ENCODE measurements at places on chromosomes 4 and X.

GRCh38 chr4:85489273-85489981 lies 14.5 kb downstream of the ARHGAP24 start:
- DNase-seq = no peak

- DNase-seq = peak; percentile 58
Measured at GRCh38 chr4:183658362-183659028, 490 bp downstream of the RWDD4 start.

- no peak for DNase-seq
Measured at GRCh38 chr4:107966903-107967302, 22.8 kb upstream of the HADH start.

GRCh38 chr4:118279328-118279727 lies 73.5 kb downstream of the PRSS12 start:
- DNase-seq = no peak

DNA sequence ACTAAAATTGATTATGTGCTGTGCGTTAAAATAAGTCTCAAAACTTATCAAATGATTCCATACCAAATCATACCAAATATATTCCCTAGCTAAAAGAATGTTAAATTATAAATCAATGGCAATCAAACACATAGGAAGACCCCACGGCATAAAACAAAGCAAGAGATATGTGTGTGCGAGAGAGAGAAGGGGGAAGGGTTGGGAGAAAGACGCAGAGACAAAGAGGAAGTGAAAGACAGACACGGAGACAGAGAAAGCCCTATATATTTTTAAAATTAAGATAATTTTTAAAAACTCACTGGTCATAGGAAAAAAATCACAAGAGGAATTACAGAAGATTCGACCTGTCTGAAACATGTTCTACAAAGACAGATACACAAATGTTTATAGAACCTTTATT lies 371.4 kb downstream of the NLGN4X start:
- no peak for DNase-seq

- no peak for DNase-seq
Measured at GRCh38 chr4:37358748-37359147, 114.2 kb downstream of the NWD2 start.

DNA sequence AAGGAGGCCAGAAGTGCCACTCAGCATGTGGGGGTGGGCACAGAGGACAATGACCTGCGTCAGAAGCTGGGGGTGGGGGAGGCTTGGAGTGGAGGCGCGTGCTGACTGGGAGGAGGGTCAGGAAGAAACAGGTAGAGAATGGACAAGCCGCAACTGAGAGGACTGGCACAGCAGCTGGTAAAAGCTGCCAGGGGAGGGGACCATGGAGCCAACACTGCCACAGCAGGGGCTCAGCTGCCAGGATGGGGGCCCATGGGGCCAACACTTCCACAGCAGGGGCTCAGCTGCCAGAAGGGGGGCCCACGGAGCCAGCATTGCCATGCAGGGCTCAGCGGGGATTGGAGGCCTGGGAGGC lies 19.1 kb downstream of the RNF212 start:
- DNase-seq = no peak

DNA sequence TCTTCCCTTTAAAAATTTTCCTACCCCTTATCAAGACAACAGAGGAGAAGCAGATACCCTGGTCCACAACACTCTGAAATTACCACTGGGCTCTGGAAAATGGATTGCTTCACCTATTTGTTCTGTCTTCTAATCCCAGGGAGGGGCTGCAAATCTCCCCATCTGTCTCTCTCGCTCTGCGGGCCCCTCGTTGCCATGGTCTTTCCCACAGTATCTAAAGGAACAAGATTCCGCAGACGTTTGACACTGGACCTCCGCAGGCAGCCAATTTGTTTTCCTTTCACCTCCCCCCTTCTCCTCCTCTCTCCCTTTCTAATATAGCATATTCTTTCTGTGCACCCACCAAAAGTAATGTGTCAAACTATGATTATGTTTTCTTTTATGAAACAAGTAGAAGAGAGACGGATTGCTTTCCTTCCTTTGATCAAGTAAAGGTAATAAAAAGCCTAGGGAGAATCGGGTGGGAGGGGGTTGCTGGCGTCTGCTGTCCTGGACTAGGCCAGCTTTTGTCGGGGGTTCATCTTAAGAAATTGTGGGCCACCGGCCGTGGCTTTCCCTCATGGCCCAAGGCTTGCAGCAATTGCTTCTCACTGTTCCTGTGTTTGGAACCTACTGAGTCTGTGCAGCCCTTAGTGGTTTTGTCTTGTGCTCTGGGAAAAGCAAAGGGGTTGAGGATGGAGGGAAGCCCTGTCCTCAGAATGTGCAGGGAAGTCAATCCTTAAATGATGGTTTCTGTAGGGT lies 81.0 kb downstream of the MGST2 start:
- no peak for DNase-seq

- DNase-seq = no peak
Measured at GRCh38 chrX:1502241-1502640, 34.7 kb downstream of the P2RY8 start.

DNA sequence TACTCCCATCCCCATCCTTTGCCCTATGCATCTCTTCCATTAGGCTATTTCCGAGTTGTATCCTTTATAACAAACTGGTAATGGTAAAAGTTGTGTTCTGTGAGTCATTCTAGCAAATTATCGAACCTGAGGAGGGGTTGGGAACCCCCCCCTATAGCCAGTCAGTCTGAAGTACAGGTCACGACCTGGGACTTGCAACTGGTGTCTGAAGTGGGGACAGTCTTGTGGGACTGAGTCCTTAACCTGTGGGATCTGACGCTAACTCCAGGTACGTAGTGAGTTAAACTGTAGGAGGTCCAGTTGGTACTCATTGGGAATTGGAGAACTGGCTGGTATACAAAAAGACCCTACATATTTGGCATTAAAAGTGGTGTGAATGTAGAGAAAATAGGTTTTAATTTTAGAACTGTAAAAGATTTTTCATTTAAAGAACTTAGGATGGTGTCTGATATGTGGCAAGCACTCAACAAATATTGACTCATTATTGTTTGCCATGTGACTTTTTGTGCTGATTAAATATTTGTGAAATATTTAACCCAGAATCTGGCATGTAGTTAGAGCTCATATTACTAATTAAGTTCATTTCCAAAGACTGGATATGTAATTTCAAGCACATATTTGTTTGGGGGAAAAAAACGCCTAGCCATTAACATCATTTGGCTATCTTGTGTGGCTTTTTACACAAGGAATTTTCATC lies 50.7 kb downstream of the CHST7 start:
- DNase-seq = no peak

GRCh38 chrX:150913511-150913910 lies 15.0 kb upstream of the CD99L2 start:
- no peak for DNase-seq

GRCh38 chr4:20193141-20193936 lies 58.4 kb upstream of the SLIT2 start:
- DNase-seq = no peak
